ENCODE measurements at places on chromosomes 12 and 14.
A peak's percentile ranks its signal among the peaks of the same experiment; 100 is the strongest.

GRCh38 chr12:19654650-19655376 lies 215.5 kb downstream of the AEBP2 start:
- DNase-seq = peak; percentile 70

GRCh38 chr14:104794631-104794992 lies 936 bp downstream of the AKT1 start:
- DNase-seq = peak; percentile 32

DNA sequence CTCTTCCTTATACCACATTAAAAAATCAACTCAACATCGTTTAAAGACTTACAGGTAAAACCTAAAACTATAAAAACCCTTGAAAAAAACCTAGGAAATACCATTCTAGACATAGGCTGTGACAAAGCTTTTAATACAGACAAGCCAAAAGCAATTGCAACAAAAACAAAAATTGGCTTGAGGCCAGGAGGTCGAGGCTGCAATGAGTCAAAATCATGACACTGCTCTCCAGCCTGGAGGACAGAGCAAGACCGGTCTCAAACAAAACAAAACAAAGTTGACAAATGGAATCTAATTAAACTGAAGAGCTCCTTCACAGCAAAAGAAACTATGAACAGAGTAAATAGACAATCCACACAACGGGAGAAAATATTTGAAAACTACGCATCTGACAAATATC lies 1057.8 kb downstream of the FSCB start:
- DNase-seq = no peak

- no peak for DNase-seq
Measured at GRCh38 chr14:94176808-94177207, 2.7 kb downstream of the PPP4R4 start.

- no peak for DNase-seq
Measured at GRCh38 chr12:3821441-3821840, 51.8 kb downstream of the PARP11 start.

- DNase-seq = peak; percentile 46
Measured at GRCh38 chr14:31414190-31414833, 6.0 kb downstream of the HEATR5A start.

DNA sequence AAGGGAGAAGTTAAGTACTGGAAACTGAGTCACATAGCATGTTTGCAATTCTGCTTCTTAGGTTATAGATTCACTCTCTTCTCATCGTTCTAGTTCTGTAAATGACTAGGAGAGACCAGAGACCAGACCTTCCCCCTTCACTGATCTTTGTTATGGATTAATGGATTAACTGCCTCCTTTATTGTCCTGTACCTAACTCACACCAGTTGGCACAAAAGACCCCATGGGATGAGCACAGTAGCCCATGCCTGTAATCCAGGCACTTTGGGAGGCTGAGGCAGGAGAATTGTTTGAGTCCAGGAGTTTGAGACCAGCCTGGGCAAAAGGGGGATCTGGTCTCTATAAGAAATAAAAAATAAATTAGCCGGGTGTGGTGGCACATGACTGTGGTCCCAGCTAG lies 20.8 kb downstream of the BCAT1 start:
- no peak for DNase-seq

- DNase-seq = no peak
Measured at GRCh38 chr12:46110928-46111699, 120.7 kb upstream of the SCAF11 start.

DNA sequence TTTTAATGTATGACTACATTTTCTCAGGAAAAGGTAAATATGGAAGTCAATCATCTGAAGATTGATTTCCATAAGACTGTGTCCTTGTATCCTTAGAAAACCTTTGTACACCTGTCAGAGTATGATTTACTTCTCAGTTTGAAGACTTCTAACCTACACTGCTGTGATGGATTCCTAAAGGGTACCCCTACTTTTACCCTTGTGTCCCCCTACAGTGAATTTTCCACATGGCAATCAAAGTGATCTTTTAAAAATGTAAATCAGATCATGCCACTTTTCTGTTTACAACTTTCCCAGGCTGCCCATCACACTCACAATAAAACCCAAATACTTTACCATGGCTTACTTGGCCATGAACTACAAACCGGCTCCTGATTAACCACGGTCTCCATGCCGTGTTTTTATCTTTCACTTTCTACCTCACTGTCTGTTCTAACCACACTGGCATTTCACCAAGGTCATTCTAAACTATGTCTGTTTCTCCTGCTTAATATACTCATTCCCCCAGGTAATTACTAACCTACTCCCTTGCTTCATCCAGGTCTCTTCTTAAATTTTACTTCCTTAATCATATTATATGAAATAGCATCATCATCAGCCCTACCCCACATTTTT lies 8.1 kb downstream of the DNAI7 start:
- DNase-seq = no peak

DNA sequence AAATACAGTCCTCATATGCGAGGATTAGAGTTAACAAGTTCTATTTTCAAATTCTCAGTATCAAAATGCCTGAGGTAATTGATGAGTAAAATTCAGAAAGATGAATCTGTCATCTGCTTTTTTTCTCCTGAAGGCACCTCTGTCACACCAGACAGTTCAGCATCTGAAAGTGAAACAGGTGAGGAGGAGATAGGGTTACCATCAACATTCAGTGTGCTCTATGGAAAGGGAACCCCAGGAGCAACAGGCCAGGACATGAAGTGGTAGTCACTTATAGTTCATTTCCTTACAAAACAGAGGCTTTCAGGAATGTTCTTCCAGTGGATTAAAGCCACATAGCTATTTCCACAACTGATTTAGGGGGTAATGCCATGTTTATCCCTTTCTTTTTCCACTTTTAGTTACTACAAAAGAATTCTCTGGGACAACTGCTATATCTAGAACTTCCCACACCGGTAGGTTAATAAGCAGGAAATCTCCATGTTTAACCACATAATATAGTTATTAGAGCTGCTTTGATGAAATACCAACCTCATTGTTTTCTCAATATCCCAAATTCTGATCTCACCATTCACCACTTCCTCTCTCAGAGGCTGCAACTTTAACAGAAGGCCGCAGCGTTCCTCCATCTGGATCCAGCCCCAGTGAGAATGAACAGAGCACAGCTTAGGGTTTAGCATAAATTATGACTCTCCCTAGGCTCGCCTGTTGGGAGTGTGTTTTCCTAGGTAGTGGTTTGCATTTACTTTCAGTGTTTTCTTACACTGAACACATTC lies 177.0 kb upstream of the CNTN1 start:
- peak; percentile 20 for DNase-seq

- DNase-seq = no peak
Measured at GRCh38 chr14:94889520-94890312, 119.8 kb upstream of the GSC start.

DNA sequence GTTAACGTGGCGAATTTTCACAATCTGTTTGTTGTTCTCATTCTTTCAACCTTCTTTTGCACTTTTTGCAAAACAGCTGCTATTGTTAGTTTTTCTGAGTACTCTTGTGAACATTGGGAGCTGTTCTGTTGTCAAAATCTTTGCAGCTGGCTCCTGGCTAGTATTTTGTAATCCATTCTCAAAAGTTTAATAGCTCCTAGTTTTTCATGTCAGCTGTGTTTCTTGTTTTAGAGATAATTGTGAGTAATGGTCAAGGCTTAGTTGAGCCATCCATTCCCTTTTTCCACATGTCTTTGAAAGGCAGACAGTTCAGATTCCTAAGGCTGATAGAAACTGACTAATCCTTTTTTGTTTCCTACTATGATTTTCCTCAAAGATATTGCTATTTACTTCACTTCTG lies 39.1 kb upstream of the CRADD start:
- peak; percentile 13 for DNase-seq

DNA sequence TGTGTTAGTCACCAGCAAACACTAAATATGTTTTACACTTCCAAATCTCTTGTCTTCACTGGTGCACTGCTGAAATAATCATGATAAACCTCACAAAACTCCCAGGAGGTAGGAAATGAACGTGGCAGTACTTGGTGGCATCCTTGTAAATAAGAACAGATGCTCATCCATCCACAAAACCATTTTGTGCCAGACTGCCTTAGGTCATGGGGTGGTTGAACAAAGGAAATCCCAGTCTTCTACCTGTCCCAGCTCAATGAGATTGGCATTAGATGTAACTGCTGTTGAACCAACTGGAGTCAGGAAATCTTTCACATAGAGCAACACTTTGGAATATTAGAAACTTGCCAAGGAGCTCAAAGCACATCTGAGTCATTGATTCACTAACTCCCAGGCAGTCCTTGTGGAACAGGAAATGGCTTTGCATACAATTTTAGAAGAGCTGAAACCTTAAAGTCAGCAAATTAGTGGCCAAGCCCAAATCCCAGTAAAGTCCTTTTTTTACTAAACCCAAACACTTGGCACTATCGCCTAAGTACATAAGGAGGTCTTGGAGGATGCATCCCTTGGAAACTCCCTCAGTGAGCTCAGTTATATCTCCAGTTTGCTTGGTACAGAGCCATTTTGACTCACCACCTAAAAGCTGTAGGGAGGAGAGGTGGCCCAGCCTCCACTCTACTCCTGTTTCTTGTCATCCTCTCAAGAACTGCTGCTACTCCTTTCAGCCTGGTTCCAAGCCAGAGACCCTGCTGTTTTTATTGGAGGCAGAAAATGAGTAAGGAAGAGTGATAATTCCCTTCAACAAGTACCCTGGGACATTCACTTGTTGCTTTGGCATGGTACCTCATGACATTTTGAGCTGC lies 208.0 kb downstream of the NOVA1 start:
- DNase-seq = peak; percentile 52

DNA sequence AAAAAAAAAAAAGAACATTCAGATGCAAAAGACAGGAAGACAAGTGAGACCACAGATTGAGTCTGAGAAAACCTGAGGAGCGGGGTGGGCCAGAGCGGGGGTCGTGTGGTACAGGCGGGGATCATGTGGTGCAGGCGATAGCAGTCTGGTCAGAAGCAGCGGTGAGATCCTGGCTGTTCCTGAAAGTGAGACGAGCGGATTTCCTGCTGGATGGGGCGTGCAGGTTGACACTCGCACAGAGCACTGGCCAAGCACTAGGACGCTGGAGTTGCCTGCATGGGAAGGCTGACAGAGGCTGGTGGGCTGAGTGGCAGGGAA lies 35.7 kb downstream of the CDC42BPB start:
- no peak for DNase-seq

DNA sequence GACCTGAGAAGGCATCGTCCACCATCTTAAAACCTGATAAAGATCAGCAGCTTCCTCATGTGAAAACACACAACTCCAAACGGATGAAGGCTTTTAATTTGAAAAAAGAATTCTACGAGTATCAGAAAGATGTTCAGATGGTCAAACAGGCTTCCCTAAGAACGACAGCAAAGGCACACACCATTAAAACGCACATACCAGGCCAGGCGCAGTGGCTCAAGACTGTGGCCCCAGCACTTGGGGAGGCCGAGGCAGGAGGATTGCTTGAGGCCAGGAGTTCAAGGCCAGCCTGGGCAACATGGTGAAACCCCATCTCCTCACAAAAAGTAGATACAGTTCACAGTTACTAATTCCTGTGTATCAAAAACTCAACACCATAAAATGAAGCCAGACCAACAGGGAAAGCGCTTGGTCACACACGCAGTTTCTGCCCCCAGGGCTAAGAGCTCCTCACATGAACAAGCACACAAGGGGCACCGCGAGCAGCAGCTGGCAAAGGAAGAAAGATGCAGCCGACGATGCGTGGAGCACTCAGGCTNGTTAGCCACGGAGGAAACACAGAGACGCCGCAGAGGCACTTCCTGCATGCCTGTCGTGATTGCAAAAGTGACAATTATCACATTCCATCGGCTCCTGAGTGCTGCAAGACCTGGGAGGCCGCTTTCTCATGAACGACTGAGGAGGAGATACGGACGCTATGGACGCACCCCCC lies 78.0 kb downstream of the NOC4L start:
- no peak for DNase-seq

DNA sequence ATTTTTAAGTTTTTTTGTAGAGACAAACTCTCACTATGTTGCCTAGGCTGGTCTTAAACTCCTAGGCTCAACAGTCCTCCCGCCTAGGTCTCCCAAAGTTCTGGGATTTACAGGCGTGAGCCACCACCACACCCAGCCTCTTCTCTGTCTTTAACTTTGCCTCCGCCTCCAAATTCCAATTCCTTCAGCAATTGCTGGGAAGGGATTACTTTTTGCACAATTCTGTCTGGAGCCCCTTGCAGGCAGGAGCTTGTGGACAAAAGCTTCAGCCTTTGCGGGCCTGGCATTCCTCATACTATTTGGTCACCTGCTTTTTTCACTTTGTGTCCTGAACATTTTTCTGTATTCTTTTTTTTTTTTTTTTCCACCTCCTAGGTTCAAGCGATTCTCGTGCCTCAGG lies 26.0 kb downstream of the SH2B3 start:
- DNase-seq = no peak

GRCh38 chr12:6533653-6533922 lies 729 bp upstream of the GAPDH start:
- DNase-seq = no peak

DNA sequence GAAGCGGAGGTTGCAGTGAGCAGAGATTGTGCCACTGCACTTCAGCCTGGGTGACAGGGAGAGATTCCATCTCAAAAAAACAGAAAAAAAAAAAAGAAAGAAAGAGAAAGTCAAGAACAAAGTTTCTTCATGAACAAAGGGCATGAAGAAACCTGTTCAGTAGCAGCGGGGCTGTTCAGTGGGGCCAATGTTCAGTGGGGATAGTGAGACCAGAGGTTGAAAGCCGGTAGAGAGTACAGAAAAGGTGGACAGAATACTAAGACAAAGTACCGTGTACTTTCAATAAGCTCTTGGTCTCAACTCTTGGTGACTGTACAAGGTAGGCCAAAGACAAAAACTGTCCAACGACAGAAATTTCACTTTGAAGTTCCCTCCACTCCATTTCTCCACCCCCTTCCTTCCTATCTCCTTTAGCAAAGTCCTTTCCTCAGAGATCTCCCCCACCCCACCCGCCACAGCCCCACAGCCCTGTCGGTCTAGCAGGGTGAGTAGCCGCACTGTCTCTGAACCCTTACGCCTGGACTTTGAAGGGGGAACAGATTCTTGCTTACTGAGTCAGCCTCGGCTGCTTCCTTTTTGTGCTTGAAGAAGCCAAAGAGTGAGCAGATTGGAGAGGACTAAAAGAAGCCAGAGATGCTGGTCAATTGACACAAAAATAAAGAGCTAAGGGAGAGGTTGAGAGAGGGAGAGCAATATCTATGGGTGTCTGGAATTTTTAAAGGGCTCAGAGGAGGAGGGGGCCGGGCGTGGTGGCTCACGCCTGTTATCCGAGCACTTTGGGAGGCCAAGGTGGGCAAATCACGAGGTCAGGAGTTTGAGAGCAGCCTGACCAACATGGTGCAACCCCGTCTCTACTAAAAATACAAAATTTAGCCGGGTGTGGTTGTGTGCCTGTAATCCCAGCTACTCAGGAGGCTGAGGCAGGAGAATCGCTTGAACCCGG lies 44.2 kb upstream of the FOS start:
- peak; percentile 57 for DNase-seq
